ENCODE measurements at places on chromosomes 6 and 20.

DNA sequence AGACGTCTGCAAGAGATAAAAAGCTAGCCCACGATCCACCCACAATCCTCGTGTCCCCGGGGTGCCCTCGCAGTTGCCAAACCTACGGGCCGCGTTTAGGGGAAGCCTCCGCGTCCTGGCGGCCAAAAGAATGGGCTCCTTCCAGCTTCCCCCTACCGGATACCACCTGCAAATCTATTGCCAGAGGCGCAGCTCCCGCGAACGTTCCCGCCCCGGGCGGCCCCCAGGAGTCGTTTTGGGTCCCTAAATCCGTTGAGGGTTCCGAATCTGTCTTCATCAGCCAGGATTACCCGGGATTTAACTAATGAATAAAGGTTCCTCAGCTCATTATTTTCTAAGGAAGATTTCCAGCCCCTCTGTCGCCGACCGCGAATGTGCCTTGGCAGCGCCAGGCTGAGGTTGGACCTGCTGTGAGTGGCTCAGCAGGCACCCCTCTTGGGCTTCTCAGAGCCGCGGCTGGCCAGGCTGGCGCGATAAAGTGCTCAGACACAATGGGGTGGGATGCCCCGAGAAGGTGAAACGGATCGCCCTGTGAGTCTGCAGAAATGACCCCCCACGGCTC, 2.8 kb upstream of the VSX1 start:
- DNase-seq = no peak

DNA sequence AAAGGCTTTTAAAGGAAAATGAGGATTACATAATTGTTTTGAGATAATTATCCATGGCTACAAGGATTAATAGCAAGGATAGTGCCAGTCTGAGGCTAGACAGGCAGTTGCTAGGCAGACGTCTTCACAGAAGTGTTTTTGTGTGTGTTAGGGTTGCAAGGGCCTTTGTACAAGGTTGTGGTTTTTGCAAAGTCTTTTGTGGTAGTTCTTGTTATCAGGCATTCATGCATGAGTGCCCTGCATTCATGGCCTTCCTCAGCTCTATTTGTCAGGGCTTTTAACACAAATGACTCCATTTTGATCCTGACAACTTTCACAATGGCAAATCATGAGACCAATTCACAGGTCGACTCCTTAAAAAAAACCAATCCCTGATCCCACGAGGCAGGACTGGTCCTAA, 68.1 kb upstream of the TXNDC5 start:
- DNase-seq = peak; percentile 90

GRCh38 chr6:127790571-127790970, 110.3 kb downstream of the THEMIS start:
- DNase-seq = no peak

DNA sequence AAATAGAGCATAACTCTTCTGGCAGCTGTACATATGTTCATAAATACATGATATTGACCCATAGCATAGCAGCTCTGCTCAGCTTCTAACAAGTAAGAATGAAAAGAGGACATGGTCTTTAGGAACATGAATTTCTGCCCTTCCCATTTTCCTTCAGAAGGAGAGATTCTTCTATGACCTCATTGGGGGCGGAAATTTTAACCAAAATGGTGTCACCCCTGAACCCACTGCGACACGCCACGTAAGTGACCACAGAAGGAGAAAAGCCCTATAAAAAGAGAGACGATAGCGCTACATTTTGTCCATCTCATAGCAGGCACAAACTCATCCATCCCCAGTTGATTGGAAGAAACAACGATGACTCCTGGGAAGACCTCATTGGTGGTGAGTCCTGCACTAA, at the start of gene IL17A:
Gene IL17A, plus strand, starts transcription at position 301 of the 400 bp plus-strand sequence. Its CDS starts 57 bp downstream, at position 358.
- no peak for DNase-seq

DNA sequence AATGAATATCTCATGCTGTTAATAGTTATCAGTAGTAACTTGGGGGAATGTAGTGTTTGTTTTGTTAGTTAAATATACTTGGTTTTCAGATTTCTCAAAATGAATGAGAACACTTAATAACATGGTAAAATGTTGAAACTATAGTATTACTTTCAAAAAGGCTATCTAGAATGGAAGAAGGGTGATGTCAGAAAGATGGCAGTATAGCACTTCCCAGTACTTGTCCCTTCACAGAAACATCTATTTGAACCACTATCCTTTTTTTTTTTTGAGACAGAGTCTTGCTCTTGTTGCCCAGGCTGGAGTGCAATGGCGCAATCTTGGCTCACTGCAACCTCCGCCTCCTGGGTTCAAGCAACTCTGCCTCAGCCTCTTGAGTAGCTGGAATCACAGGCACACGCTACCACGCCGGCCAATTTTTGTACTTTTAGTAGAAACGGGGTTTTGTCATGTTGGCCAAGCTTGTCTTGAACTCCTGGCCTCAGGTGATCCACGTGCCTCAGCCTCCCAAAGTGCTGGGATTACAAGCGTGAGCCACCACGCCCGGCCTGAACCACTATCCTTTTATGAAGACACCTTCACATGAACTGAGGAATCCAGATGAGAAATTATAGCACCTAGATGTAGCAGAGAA, 4.7 kb upstream of the ECHDC1 start:
- no peak for DNase-seq

- DNase-seq = peak; percentile 23
Observed at GRCh38 chr6:117399924-117400323, 25.8 kb downstream of the ROS1 start.

DNA sequence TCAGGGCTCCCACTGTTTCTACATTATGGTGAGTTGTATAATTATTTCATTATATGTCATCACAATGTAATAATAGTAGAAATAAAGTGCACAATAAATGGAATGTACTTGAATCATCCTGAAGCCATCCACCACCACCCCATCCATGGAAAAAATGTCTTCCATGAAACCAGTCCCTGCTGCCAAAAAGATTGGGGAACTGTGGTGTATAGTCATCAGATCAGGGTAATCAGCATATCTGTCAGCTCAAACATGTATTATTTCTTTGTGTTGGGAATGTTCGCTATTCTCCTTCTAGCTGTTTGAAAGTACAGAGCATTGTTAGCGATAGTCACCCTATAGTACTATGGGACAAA, 33.8 kb upstream of the SLC22A23 start:
- no peak for DNase-seq

DNA sequence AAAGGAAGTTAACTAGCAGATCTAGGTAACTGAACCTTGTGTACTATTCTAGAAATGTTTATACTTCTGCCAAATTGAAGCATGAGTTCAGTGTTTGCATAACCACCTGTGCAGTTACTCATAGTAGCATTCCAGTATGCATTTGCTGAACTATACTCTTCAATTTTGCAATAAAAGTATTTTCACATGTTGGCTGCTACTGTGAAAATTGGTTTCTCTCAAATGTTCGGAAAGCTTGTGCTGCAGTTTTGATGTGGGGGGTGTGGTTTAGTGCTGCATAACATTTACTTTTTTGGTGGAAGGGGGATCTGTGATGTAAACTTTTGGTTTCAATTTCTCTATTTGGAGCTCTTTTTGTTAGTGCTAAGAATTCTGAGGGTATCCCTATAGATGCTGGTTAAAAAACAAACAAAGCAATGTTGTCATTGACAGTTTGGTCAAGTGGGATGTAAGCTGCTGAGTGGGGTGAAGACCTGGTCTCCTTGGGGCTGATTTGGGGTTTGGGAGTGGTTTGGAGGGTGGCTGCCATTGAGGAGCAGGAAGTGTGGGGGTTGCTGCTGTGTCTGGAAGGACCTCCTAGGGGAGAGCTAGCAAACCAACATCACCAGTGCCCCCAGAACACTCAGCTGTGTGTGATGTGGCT, 87.8 kb downstream of the CARMIL1 start:
- DNase-seq = peak; percentile 31

Data from M059J (cell line).